ENCODE measurements at places on chromosomes 1 and 21. TPM values are rescaled to one million over a fixed set of nuclear protein-coding genes. Genes with fewer than 3 reads are reported as not detected.

DNA sequence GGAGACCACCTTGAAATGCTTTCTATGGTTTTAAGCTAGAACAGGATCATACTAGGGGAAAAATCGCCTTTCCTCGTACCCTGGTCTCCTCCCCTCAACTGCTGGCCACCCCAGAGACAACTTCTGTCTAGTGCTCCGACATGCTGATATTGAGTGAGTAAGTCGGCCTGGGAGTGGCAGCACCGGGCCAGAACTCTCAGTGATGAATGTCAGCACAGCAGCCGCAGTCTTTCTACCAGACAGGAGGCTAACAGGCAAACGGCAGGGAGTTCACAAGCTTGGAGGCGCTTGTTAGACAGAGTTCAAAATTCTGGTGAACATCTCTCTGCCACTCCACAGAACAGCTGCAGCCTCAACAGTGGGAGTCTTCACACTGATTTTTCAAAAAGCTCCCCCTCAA, 716.9 kb downstream of the ADGRL2 start:
- no peak for DNase-seq

GRCh38 chr1:148308832-148309458, 156.9 kb upstream of the NBPF11 start:
- no peak for DNase-seq

GRCh38 chr1:58710190-58711085, 10.6 kb upstream of the MYSM1 start:
- no peak for DNase-seq

DNA sequence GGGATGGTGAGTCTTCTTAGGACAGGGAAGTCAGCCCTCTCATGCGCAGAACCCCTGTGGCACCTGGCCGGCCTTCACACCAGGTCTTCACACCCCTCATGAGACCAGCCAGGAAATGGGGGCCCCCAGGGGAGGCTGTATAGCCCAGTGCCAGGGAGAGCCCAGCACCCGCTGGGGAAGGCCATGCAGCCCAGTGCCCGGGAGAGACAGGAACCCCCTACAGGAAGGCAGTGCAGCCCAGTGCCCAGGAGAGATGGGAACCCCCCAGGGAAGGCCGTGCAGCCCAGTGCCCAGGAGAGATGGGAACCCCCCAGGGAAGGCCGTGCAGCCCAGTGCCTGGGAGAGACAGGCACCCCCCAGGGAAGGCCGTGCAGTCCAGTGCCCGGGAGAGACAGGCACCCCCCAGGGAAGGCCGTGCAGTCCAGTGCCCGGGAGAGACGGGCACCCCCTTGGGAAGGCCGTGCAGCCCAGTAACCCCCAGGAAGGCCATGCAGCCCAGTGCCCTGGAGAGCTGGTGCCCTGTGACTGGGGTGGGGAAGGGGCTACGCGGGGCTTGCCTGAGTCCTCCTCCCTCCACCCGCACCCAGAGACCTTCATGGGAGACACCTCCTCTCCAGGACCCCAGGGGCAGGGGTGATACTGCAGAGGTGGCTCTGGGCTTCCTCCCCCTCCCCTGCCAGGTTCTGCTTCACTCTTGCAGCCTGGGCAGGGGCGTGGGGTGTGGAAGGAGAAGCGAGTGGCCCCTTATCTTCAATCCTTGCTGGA, 110.5 kb upstream of the COL6A1 start:
- no peak for DNase-seq

DNA sequence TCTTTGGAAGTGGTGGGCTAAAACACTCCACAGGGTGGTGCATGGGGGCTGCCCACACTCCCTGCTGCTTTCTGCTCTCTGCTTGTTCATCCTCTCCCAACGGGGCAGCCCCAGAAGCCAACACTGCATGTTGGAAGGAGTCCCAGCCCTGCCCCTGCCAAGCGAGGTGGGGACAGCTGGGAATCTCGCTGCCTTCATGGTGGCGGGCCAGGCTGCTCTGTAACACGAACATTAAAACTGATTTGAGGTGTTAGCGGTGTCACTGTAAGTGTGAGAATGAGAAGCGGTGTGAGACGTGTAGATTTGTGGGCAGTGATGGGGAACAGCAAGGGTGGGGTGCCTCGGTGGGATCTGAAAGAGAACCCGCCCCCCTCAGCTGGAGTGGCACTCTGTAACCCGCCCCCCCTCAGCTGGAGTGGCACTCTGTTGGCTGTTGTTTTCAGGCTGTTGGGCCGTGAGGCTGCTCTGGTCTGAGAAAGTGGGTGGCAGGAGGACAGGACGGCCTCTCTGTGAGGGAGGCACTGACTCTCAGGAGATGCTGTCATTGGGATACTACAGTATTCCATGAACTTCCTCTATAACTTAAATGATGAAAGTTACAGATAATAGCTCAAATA, 80.9 kb downstream of the PCBP3 start:
- no peak for DNase-seq

C8A gene
- not detected for total RNA-seq

ALDH4A1 gene
- total RNA-seq, result 21.7 TPM

AZIN2 gene
- total RNA-seq, result 2.4 TPM

TMEM183A gene
- 59.1 TPM for total RNA-seq

PYHIN1 gene
- total RNA-seq, result not detected

DNA sequence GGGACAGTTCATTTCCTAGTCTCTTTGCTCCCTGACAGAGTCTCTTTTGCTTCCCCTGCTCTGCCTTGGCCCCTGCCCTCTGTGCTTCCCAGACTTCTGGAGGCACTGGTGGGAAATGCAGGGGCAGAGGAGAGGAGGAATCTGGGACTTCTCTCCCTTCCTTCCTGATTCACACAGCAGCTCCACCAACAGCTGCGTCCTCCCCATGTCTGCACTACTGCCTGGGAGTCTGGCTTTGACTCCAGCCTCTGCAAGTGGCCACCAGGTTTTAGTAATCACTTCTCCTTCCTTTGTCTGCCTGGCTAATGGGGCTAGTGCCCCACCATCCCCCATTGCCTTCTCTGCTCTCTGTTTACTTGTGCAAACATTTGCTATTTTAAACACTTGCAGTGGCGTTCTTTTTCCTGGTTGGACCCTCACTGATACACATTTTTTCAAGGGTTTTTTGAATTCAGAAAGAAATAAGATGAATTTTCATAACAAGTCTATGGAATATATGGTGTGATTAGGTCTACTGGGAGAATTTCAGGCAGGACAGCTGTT, 21.9 kb downstream of the FASLG start:
- DNase-seq, result no peak

DNA sequence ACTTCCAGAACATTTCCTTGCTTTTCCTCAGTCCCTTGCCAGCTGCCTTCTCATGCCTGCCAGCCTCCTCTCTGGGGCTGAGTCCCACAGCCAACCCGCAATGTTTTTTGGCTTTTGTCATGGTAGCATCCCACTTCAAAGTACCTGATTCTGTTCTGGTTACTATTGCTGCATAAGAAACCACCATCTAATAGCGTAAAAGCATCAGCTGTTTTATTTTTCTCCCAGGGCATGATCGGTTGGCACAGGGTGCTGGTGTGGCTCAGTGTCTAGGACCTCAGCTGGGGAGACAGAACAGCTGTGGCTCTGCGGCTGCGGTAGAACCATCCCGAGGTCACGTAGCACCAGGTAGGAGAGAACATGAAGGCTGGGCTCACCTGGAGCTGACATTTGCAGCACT, 8.9 kb upstream of the PRMT2 start:
- no peak for DNase-seq

- no peak for DNase-seq
Observed at GRCh38 chr21:27802816-27803475, 836.1 kb upstream of the ADAMTS5 start.

- no peak for DNase-seq
Observed at GRCh38 chr1:56064705-56065104, 514.7 kb downstream of the PLPP3 start.

BCAN gene
- 0.57 TPM for total RNA-seq

GSTM1 gene
- not detected for total RNA-seq

DNA sequence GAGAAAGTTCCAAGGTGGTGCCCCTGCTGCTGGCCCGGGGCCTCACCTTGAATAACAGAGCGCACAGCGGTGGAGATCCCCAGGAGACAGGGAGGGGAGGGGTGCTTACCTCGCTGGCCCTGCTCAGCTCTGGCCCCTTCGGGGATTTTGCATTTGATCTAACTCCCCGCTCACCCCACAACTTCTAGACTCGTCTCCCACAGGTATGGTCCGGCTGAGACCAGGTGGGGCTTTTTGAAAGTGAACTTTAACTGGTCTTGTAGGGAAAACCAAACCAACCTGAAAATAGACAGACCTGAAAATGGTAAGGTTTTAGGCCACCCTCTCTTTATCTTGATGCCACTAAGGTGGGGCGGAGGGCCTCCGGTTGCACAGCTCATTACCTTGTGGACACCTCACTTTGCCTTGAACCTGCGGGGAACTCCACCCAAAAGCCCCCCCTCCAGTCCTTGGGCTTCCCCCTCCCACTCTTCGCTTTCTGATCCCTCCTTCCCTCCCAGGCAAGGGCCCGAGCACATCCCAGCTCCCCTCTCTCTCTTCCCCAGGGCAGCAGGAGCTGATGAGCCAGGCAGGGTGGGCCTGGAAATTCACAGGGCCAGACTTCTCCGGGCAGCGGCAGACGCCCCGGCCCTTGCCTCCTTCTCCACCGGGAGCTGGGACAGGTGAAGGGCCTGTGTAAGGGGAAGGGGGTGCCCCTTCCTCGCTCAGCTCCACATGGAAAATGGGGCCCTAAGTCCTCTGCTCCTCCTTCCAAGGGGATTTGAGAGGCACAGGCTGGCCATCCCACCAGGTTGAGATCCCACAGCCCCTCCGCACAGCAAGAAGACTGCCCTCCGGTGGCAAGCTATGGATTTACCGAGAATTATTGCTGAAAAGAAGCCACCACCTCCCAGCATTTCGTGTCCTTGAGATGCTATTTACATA, 16.1 kb downstream of the TNFRSF8 start:
- peak; percentile 24 for DNase-seq

- DNase-seq, result no peak
Observed at GRCh38 chr1:53075206-53075605, 13.2 kb downstream of the PODN start.

Measured in Panc1 (cell line).